Activated CD4-positive, alpha-beta T cell treated with anti-CD3 and anti-CD28 coated beads for 1 hour (primary cell): ENCODE measurements at places on chromosomes 5 and 9.
A peak's percentile ranks its signal among the peaks of the same experiment; 100 is the strongest.

DNA sequence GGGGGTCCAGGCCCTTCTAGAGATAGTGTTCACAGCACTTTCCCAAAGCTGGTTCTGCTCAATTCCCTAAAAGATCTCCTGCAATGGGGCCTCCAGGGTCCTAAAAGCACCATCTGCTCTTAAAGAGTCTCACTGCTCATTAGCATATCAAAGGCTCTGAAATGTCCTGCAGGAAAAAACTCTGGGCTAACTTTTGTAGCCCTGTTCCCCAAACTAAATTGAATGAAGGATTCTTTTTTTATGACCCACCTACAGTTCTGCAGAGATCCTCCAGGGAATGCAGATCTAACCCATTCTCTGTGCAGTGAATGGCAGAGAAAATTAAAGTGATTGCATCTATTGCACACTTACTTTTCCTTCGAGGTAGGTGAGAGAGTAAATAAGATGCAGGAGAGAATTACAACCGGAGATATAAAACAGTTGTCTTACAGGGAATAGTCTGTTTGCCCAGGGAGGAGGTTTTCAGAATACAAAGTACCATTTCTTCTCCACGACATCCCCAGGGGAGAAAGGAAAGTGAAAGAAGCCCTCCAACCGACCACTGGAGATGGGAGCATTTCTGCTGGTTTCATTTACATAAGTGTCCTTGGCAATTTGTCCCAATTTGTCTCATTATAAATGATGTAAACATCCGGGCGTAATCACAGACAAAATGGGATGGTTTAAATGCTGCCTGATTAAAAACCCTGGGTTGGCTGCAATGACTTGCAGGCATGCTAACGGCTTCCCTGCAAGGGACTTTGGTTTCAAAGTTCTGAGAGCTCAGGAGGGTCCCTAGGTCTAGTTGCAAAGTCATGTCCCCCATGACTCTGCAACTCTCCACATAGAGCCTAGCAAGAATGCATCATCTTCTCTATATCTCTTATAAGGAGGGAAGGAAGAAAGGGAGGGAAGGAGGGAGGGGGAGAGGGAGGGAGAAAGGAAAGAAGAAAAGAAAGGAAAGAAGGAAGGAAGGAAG, 114.0 kb downstream of the KCNIP1 start:
- DNase-seq: no peak

DNA sequence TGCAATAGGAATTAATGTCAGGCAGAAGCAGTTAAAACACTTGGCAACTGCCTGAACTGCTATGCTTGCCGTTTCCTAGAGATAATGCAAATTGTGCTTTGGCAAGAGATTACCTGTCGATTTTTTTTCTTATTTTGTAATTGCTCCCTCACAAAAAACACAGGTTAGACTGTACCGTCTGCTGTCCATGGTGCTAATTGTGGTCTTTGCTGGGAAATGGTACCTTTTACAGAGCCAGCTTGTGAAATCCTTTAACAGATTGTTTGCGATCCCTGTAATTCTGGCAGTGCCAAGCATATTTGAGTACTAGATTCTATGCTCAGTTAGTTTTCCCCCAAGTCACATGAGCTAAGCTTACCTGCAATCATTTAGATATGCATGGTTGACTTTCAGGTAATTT, 2125.8 kb upstream of the WWC1 start:
- DNase-seq: no peak

DNA sequence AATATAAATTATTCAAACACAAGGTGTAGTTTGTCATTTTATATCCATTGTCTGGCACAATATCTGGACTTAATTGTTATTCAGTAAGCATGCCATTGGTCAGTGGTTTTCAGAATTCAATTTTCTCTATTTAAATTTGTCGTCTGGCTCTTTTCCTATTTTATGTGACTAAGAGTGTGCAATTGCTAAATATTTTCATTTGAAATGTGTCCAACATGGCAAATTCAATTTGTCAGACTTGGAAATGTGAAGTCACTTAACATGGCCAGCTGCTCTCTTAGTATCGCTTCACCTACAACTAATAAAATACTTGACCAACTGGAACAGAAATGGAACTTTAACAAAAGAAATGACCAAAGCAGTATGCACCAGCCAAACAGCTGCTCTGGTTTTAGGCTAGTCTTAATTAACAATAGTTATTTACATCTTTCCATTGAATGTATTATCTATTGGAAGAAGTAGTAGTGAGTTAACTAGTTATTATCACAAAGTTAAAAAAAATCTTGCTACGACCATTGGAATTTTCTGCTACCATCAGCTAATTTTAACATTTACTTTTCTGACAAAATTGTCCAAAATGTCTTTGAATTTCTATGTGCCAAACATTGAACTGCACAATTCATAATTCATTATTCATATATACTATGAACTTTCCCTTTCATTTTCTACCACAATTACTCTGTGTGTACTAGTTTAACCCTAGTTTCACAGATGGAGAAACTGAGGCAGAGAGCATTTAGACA, 720.7 kb upstream of the FAM174A start:
- DNase-seq: no peak

GRCh38 chr5:21058289-21058688, 1070.3 kb upstream of the CDH18 start:
- DNase-seq: no peak

GRCh38 chr9:94843134-94843533, 116.6 kb downstream of the AOPEP start:
- DNase-seq: no peak

- DNase-seq: peak; percentile 28
These were observed 6.4 kb downstream of the ARRDC1 start for GRCh38 chr9:137611623-137612609.

GRCh38 chr5:145506185-145506850, 328.8 kb downstream of the PRELID2 start:
- no peak for DNase-seq

DNA sequence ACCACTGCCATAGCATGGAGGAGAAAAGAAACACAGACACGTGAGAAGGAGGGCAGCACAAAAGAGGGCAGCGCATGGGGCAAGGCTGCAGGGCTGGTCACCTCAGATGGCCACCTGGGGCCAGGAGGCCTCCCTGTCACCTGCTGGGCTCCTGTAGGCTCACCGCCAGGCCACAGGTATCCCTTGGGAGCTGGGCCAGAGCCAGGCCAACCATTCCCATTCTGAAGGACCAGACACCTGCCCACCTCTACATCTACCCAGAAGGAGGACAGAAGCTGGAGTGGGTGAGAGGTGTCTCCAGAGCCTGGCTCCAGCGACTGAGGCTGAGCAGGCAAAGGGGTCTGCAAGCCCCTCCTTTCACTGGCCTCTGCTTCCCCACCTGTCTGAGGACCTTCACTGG, 103.1 kb downstream of the PAX5 start:
- no peak for DNase-seq

DNA sequence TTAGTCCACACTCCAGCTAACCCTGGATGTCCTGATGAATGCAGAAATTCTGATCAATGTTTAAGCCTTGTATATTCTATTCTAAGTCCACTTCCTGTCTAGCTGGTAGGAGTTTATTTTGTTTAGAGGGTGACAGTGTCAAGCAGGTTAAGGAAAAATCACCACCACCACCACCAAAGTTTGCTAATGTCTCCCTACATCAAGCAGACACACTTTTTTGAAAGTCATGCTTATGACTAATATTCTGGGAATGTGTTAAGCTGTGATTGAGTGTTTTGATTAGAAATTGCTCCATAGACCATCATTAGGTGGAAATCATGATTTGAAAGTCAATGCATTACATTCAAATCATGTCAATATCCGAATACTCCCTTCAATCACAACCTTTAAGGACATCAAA, 1530.1 kb downstream of the MAT2B start:
- no peak for DNase-seq
